CD8-positive, alpha-beta memory T cell (primary cell): ENCODE measurements at places on chromosomes 13 and 19. TPM values are rescaled to one million over a fixed set of nuclear protein-coding genes. Genes with fewer than 3 reads are reported as not detected.

DNA sequence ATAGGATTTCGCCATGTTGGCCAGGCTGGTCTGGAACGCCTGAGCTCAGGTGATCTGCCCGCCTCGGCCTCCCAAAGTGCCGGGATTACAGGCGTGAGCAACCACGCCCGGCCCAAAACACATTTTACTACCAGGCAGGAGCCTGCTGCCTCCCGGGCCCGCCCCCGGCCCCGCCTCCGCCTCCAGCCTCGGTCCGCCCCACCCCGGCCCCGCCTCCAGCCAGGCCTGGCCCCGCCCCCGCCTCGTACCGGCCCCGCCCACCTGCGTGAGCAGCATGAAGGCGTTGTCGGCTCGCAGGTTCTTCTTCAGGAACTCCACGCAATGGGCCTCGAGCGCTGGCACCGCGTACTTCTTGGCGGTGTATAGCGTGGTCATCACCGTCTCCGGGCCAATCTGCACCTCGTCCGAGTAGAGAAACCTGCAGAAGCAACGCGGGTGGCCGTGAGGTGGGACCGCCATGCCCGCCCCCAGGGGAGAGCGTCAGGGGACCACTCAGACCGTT, 22.7 kb downstream of the BTBD2 start:
- DNase-seq: no peak

- no peak for DNase-seq
These were observed 29.1 kb downstream of the SHISA2 start for GRCh38 chr13:26022538-26023292.

DNA sequence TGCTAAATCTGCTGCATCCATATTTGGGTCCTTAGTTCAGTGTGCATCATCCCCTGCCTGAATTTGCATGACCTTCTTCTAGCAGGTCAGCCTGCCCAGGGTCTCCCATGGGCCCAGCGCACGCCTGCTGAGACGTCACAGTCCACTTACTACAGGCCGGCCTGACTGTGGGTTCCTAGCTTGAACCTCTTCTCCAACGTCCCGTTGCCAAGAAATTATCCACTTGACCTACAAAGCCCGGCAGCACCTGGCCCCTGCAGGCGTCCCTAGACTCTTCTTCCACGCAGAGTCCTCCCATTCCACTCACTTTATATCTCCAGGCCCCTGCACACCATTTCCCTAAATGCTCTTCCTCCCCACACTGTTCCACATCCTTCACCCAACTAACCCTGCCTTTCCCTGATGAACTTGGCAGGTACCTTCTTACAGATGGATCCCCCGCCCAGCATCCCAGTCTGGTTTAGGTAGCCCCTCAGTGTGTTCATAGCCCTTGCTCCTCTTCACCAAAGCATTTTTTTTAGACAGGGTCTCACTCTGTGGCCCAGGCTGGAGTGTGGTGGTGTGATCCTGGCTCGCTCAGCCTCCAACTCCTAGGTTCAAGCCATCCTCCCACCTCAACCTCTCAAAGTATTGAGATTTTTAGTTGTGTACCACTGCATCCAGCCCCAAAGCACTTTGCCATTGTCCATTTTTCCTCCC, 155.0 kb upstream of the SOX1 start:
- DNase-seq: no peak

The ZNF888 gene
- 2.5 TPM for polyA plus RNA-seq

The ZNF728 gene
- polyA plus RNA-seq: not detected

- DNase-seq: peak; percentile 30
These were observed 16.3 kb downstream of the POP4 start for GRCh38 chr19:29622166-29623070.

The CCDC70 gene
- not detected for polyA plus RNA-seq

GRCh38 chr19:10977742-10978092, 16.9 kb downstream of the SMARCA4 start:
- DNase-seq: no peak

GRCh38 chr13:51601601-51602565, 17.6 kb downstream of the WDFY2 start:
- no peak for DNase-seq

The RXFP2 gene
- not detected for polyA plus RNA-seq

The NOSIP gene
- 414 TPM for polyA plus RNA-seq

The LCP1 gene
- 1,545 TPM for polyA plus RNA-seq

DNA sequence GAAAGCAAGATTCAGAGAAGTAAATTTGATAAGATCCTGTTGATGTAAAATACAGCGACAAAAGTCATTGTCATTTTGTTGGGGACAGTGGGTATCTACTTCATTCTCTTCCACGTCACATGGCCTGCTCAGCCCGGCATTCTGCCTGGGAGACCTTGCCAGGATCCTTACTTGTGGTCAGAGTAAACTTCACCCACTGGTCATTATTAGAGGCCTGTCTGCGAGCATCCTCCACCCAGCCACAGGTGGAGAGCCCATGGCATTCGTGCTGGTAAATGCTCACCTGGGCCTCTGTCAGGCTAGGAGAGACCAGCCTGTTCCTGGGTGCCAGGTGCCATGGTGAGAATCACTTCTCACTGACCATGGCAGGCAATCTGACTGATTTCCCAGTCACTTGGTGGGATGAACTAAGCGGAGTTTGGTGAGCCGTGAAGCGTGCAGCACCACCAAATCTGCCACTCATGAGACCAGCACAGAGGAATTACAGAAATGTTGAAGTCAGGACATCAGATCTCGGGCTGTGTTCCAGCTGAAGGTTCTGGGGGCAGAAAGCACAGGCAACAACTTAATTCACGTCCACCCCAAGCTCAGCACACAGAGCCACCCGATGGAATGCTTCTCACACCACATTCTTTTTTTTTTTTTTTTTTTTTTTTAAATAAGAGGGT, 107.0 kb downstream of the SIPA1L3 start:
- DNase-seq: peak; percentile 3

The ZNF582 gene
- polyA plus RNA-seq: 9.0 TPM

GRCh38 chr13:26112843-26113242, 61.0 kb upstream of the SHISA2 start:
- DNase-seq: no peak

DNA sequence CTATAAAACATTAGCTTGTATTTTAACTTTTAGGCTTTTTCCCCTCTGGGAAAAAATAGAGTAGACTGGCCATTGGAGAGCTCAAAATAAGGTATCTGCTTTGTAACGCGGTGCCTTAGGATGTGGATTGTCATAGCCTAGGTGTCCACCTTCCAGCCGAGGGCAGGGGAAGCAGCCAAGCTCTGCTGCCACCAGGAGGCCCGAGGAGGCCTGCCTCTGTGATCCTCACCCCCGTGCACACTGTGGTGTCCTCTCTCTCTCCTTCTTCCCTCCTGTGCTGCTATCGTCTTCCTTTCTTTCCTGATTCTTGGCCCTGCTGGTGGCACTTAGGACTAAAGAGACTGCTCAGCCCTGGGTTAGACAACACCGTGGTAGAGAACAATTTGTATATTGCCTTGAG, 11.3 kb downstream of the HNRNPM start:
- no peak for DNase-seq

DNA sequence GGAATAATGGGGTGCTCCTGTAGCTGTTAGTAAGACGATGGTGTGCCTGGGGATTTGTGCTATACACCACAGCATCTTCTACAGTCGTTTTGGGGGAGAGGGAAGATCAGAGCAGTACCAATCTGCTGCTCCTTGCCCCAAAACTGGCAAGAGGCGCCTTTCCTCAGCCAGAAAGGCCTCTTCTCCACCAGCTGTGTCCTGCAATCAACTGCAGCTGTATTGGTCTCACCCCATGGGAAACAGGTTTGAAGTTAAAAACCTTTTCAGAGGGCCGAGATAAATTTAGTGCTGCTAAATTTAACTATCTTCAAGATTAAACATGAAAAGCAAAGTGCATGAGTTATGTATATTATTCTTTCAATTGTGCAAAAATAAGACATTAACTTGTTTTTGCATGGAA, 1.2 kb upstream of the RNASEH2B start:
- no peak for DNase-seq

DNA sequence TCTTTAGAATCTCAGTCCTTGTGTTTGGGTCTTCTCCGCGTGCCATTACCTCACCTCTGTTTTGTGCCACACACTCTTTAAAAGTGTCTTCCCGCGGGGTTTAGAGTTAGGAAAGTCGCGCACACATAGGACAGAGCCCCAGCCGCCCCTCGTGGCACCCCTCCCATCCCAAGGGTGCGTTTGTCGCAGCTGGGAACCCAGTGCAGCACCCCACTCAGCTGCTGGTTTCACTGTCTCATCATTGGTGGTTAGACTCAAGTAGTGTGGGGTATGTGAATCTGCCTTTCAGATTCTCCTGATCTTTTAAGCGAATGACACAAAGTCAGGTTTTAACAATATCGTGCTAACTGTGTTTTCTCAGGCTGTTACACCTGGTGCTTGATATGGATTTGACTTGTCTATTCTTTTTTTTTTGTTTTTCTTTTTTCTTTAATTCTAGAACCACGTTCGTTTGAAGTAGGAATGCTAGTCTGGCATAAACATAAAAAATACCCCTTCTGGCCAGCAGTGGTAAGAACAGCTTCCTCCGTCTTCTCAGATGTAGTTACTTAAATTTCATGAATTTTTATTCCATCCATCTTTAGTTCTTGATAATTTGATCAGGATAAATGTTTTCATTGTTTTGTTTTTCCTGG, 19.5 kb upstream of the NDUFS7 start:
- no peak for DNase-seq

GRCh38 chr19:51347209-51347928, 5.4 kb upstream of the VSIG10L start:
- DNase-seq: no peak

GRCh38 chr13:32045982-32046785, 14.6 kb downstream of the FRY start:
- DNase-seq: no peak

The PEAK3 gene
- 0.79 TPM for polyA plus RNA-seq

GRCh38 chr19:23321953-23322549, 71.9 kb upstream of the ZNF724 start:
- DNase-seq: no peak

The CD79A gene
- 9.4 TPM for polyA plus RNA-seq

DNA sequence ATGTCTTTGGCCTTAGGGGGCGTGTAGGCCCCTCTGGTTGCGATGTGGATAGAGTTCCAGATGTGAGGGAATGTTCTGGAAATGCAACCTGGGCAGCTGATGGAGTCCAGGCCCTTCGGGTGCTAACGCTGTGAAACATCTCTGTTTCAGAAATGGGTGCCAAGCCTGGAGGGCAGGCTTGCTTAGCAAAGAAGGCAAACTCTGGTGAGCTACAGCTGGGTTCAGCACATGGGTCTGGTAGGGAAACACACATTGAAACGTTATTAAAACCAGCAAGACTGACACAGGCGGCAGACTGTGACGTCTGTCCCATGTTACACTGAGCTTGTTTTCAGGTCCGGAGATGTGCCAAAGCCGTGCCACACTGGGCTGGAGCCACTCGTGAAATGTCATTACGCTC, 8.6 kb upstream of the CDC16 start:
- peak; percentile 16 for DNase-seq

DNA sequence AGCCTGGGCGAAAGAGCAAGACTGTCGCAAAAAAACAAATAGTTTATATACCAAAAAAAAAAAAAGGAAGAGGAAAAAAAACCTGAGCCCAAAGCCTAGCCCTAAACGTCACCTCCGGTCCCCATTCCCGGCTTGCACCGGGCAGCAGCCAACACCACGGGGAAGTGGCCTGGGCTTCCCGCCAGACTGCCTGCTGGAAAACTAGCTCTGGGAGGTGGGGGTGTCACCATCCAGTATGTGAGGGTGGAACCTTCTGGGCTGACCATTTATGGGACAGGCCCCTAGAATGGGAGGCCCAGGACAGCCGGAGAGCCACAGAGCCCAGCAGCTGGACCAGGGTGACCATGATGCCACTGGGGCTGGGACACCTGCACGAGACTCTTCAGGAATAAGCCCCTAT, 37.3 kb downstream of the IL12RB1 start:
- no peak for DNase-seq

- no peak for DNase-seq
These were observed 23.3 kb downstream of the RBM26 start for GRCh38 chr13:79382545-79383275.

The MEIOSIN gene
- not detected for polyA plus RNA-seq

DNA sequence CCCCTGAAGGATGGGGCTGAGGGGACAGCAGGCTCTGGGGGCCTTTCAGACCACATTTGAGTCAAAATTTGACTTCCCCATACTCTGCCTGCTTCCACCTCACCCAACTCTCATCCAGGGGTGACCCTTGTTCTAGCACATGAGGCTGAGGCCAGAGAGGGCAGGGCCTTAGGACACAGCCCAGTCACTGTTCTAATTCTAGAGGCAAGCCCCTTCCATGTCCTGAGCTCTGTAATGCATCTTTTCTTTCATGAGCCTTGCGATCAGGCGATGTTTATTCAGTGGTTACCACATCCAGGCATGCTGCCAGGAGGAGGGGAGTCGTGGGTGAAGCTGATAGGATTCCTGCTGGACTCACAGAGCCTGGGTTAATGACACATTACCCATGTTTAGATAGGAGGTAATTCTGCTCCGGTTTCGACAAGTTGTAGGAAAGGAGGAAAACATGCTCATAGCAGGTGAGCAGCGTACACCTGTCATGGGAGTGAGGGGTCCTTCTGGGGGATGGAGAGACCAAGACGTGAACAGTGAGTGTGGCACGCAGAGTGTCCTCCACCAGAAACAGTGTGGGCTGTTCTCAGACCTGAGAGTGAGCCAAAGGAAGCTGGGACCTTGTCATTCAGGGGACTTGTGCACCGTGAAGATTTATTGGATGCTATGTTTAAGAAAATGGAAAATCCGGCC, 9.3 kb downstream of the RPS9 start:
- no peak for DNase-seq

DNA sequence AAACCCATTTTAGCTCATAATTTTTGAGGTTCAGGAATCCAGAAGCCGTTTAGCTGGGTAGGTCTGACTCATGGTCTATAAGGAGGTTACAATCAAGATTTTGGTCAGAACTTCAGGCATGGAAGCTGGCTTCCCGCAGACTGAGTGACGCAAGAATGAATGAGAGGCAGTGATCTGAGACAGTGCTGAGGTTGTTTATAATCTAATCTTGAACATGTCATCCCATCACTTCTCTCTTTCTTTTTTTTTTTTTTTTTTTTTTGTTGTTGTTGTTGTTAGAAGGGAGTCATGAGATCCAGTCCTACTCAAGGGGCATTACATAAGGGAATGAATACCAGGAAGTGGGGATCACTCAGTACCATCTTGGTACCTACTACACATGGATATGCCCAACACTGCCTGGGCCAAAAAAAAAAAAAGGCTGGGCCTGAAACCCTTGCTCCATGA, 217.4 kb downstream of the DLEU7 start:
- DNase-seq: no peak

GRCh38 chr19:12949363-12950283, 4.0 kb downstream of the RAD23A start:
- DNase-seq: no peak

- DNase-seq: no peak
These were observed 3.6 kb upstream of the CACNG8 start for GRCh38 chr19:53958823-53959757.

The CYP4F3 gene
- polyA plus RNA-seq: not detected

The CCDC9 gene
- 9.4 TPM for polyA plus RNA-seq

DNA sequence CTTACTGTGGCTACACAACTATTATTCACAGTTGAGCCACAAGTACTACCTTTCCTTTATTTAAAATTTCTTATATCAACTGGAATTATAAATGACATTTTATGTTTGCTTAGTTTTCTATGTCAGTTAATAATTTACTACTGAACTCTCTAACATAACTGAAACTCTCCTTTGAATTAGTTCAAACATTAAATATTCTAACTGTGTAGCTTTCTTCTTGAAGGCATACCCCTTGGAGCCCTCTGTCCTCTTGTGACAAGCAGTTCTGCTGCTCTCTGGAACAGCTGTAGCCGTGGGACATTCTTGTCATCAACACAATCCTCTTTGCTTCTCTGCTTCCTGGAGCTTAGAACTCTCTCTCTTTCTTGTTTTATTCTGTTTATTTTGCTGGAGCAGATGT, 244.8 kb downstream of the NHLRC3 start:
- DNase-seq: no peak

The DDX49 gene
- polyA plus RNA-seq: 28.5 TPM
